ENCODE measurements at places on chromosomes 16 and 17.
A peak's percentile ranks its signal among the peaks of the same experiment; 100 is the strongest.

DNA sequence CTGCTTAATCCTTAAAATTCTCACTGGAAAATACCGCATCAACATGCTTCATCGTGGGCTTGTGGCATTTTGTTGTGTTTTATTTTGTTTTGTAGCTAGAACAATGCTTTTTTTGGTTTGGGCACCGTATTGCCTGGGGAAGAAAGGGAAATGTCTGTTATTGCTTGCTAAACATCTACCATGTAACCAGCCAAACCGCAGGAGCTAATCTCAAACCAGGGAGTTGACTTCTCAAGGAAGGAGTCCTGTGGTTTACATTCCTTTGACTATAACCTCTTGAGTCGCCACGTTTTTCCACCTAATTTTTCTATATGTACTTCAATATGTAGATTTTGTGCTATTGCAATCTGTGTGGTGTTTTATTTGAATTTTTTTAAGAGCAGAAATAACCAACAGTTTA, 593.5 kb upstream of the SOX9 start:
- peak; percentile 78 for DNase-seq

DNA sequence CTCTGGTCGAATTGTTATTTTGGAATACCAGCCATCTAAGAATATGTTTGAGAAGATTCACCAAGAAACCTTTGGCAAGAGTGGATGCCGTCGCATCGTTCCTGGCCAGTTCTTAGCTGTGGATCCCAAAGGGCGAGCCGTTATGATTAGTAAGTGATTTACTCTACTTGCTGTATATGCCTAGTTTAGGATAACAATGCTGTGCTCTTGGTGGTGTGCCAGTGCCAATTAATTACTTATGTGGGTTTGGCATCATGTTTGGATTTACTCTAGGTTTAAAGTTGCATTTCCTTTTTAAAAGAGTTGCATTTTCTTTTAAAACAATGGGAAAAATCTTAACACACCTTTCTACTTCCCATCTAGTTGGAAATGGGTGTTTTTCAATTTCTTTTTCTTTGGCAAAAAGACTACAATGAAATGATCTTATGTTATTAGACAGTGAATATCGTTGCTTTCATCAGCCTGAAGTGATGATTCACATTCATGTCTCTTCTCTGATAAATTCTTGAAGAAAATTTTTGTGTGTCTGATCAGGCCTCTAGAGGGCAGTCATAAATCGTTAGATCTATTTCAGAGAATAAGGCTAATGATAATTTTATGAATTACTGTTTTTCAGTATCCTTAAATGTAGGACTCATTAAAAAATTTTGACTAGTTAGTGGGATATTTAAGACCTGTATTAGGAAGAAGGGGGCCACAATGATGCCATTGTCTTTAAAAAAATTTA, 5.6 kb downstream of the SF3B3 start:
- peak; percentile 65 for DNase-seq

DNA sequence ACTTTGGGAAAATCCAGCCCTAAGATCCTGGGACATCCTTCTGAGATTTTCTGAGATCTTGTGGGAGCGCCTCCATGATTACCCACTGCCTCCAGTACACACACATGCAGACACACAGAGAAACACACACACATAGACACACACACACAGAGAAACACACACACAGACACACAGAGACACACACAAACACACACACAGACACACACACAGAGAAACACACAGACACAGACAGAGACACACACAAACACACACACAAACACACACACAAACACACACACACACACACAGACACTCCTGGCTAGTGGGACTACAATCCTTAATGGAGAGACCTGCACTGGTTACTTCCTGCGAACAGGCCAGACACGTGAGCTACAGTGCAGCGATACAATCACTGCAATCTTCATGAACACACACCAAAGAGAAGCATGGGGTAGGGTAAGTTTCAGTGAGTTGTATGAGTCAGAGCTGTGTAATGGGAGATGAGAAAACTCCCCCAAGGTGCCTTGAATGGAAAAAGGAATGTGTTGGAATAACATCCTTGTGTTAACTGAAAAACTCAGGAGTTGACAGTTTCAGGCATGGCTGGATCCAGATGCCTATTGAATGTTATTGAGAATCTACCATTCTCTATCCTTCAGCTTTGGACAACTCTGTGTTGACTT, 79.5 kb downstream of the SLC6A2 start:
- peak; percentile 54 for DNase-seq

DNA sequence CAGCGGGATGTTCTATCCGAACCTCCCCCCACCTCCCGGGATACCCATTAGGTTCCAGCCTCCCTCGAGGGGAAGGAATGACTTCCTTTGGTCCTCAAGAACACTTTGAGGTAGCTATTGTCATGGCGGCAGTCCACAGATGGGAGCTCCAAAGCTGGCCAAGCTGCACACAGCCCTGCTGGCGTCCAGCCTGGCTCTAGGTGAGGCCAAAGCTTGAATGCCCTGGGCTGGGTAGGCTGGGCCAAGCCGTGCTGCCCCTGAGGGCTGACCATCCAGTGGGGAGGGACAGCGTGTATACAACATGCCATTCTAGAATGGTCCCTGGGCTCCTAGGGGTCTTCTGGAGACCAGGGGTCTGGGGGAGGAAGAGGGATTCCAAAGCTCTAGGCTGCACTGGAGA, 43.5 kb downstream of the PEMT start:
- DNase-seq: no peak

DNA sequence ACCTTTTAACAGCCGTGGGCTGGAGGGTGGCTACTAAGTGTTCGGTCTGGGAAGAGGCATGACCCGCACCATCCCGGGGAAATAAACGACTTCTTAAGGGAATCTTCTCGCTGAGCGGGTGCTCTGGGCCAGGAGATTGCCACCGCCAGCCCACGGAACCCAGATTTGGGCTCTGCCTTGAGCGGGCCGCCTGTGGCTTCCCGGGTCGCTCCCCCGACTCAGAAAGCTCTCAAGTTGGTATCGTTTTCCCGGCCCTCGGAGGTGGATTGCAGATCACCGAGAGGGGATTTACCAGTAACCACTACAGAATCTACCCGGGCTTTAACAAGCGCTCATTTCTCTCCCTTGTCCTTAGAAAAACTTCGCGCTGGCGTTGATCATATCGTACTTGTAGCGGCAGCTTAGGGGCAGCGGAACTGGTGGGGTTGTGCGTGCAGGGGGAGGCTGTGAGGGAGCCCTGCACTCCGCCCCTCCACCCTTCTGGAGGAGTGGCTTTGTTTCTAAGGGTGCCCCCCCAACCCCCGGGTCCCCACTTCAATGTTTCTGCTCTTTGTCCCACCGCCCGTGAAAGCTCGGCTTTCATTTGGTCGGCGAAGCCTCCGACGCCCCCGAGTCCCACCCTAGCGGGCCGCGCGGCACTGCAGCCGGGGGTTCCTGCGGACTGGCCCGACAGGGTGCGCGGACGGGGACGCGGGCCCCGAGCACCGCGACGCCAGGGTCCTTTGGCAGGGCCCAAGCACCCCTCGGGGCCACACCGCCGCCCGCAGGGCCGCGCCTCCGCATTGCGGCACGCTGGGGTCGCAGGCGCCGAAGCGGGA, 3.6 kb upstream of the CBX4 start:
- peak; percentile 43 for DNase-seq

GRCh38 chr17:78006338-78006737, 47.8 kb downstream of the TNRC6C start:
- DNase-seq: no peak

- DNase-seq: no peak
Measured at GRCh38 chr17:50844117-50844700, 8.8 kb downstream of the WFIKKN2 start.

DNA sequence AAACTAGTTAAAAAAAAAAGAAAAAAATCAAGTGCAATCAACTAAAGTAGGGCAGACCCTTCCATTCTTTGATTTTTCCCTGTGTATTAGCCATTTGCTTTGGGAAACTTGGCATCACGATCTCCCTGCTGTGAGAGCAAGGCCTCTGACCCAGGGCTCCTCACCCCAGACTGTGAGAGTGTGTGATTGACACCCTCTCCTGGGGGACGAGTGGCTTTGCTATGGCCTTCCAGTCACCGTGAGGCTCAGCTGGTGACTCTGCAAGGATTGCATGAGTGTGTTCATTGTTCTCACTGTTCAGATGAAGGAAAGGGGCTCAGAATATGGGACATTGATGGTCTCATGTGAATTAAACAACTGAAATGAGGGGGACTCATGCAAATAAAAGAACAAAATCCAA, 69.0 kb upstream of the BCAR1 start:
- peak; percentile 76 for DNase-seq

GRCh38 chr16:76343769-76344168, 66.6 kb downstream of the CNTNAP4 start:
- DNase-seq: no peak

DNA sequence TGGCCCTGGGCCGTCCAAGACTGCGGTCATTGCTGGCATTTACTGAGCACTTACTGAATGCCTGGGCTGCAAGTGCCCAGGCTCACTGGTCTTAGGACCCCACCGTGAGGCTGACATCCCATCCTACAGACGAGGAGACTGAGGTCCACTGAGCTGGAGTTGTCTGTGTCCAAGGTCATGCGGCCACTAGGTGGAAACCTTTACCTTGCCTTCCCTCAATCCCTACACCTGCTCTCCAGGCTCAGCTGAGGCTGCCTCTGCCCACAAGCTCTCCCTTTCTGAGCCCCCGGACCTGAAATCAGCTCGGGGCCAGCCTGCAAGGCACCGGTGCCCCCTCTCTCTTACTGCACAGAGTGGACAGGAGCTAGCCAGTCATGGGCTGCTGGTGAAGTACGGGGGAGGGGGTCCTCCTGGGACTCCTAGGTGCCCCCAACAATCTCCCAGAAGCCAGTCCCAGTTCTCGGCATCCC, 1.5 kb downstream of the CASKIN1 start:
- DNase-seq: peak; percentile 51

DNA sequence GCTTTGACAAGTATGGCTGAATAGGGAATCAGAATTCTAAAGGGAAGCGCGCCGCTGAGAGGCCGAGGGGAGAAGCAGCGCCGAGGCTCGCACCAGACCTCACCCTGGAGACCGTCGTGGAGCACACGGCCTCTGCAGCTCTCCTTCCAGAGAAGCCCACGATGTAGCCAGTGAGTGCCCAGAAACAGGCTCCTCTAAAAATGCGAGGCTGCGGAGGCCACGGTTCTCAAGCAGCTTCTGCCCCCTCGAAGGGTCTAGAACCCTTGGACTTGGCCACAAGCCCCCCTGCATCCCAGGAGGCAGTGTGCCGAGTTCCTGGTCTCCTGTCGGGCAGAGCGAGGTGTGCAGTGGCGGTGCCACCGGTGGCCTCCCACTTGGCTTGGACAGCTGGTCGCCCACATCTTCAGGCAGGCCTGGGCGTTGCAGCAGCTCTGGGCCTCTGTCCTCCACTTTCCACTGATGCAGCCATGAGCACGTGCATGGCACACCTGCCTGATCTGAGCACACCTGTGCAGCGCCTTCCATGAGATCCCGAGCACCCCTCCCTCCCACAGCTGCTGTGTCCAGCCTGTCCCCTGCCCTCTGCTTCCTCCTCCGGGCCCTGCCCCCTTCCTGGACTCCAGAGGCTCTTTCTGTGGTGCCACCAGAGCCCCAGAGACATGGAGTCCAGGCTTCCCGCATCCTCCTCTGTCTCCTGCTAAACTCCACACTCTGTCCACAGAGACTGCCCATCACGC, 18.9 kb upstream of the WDR45B start:
- no peak for DNase-seq

DNA sequence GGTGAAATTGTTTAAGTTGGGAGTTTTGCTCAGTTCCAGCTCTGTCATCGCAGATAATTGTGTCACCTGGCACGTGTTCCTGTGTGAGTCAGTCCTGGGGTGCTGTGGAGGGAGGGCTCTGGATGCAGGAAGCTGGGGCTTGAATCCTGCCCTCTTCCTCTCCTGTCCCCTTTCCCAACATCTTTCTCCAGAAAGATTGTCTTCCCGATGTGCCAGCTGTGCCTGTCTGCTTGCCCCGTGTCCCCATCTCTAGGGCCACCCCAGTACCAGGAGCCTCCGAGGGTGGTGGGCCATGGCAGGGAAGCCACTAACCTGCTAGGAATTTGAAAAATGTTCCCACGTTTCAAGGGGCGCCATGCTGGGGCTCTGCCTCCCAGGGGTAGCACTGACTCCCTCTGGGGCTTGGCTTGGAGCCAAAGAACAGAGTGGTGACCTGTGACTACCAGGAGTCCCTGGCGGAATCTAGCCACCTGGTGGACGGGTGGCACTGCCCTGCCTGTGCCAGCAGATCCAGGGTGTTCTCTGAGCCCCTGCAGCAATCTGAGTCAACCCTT, 198.1 kb downstream of the ENGASE start:
- peak; percentile 66 for DNase-seq

- DNase-seq: no peak
Measured at GRCh38 chr17:38777641-38778250, 21.6 kb downstream of the PIP4K2B start.

DNA sequence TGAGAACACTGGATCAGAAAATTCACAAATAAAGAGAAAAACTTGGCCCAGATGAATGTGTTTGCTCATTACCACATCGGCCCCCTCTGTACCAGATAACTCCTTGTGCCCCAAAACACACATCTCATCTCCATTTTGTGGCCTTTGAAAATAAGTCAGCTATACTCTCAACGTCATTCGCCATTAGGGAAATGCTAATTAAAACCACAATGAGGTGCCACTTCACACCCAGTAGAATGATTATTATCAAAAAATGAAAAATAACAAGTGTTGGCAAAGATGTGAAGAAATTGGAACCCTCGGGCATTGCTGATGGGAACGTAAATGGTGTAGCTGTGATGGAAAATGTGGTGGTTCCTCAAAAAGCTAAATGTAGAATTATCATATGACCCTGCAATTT, 34.6 kb upstream of the AKTIP start:
- no peak for DNase-seq
